Lung microvascular endothelial cell (primary cell): ENCODE measurements at places on chromosomes 4 and X. TPM values are rescaled to one million over a fixed set of nuclear protein-coding genes. Genes with fewer than 3 reads are reported as not detected.

DNA sequence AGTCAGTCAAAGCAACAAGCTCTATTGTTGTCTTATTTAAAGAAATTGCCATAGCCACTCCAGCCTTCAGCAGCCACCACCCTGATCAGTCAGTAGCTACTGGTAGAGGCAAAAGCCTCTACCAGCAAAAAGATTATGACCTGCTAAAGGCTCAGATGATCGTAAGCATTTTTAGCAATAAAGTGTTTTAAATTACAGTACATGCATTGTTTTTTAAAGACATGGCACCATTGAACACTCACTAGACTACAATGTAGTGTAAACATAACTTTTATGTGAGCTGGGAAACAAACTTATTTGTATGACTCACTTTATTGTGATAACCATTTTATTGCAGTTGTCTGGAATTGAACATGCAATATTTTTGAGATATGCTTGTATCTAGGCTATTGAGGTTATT is 32.3 kb upstream of the DYNLT3 start:
- no peak for DNase-seq

DNA sequence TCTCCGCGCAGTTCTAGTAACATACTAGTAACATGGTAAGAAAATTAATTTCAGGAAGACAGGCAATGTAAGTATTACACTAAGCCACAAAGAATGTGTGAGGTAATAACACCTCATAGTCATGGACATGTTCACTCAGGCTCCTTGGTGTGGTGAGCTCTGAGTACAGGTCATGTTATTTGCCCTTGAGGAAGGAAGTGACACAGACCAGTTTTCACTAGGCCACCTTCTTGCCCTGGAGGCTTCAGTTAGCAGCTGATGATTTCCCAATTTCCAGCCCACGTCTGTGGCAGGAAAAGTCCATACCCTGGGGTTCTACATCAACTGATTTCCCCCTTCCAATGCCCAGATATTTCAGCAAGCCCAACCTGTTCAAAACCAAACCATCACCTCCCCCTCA is 6.7 kb downstream of the APOO start:
- DNase-seq, result peak; percentile 90

The ADAM29 gene
- not detected in 2 replicates for total RNA-seq

The CRMP1 gene
- total RNA-seq, result under 0.01 and 0.65 TPM in 2 replicates

The FGA gene
- total RNA-seq, result not detected in 2 replicates

The SPINK2 gene
- total RNA-seq, result not detected in 2 replicates
